Activated T-cell treated with anti-CD3 and anti-CD28 coated beads for 1 hour (primary cell): ENCODE measurements at places on chromosomes 1 and 21.

DNA sequence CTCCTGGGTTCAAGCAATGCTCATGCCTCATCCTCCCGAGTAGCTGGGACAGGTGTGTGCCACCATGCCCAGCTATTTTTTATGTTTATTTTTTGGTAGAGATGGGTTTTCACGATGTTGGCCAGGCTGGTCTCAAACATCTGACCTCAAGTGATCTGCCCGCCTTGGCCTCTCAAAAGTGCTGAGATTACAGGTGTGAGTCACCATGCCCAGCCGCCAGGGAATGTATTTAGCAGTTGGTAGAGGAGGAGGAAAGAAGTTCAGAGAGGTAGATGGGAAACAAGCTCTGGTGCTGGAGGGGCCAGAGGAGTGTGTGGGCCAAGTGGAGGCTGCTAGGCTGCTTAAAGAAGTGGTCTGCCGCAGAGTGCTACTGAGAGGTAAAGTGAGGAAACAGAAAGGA, 6.0 kb downstream of the DOP1B start:
- DNase-seq: no peak

DNA sequence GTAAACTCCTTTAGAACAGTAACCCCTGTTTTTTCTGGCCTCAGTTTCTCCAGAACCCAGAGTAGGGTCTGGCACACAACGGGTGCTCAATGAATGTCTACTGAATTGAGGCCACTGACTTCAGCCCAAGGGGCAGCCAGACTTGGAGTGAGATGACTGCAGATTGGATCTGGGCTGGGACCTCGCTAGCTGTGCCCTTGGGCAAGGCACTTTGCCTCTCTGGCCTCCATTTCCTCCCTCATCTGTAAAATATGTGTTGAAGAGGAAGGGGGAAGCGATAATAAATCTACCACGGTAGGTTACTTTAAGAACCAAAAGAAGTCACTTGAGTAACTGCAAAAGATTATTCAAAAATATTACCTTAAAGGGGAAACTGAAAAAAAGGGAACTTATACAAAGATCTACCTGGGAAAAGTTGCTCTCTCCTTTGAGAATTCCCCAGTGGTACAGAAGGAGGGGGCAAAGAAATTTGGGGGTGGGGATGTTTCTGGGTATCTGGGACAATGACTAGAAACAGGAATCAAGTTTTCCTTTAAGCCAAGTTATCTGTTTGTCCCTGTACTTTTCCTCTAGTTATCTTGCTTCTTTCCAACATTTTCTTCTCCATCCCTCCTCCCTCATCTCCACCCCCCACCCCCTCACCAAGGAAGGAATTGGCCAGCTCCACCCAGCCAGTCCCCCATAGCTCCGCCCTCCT, 394 bp upstream of the GRHL3 start:
- no peak for DNase-seq

DNA sequence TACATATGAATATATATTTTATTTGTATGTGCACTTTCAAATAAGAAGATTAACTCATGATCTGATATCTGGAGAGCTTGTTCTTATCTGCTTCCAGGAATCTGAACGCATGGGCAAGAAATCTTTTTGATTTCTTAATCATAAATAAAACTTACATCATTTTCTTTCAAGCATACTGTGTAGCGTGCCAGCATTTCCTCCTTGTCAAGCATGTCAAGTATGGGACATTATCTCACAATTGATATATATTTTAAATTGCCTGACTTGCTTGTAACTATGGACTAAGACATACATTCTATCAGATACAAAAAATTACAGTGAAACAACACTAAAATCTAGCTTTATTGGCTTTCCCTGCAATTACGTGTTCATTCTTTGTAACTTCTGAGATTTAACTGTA, 1128.2 kb downstream of the PLA2G4A start:
- DNase-seq: no peak

- DNase-seq: no peak
These were observed 4.1 kb downstream of the LEPR start for GRCh38 chr1:65424573-65424889.

- no peak for DNase-seq
These were observed 68.4 kb upstream of the EDEM3 start for GRCh38 chr1:184823080-184823479.

GRCh38 chr1:166164995-166165660, 1.7 kb downstream of the FAM78B start:
- DNase-seq: no peak

- no peak for DNase-seq
These were observed 25.5 kb downstream of the MAN1A2 start for GRCh38 chr1:117392771-117393170.

- DNase-seq: no peak
These were observed 4.6 kb downstream of the PLPP3 start for GRCh38 chr1:56574794-56575193.

DNA sequence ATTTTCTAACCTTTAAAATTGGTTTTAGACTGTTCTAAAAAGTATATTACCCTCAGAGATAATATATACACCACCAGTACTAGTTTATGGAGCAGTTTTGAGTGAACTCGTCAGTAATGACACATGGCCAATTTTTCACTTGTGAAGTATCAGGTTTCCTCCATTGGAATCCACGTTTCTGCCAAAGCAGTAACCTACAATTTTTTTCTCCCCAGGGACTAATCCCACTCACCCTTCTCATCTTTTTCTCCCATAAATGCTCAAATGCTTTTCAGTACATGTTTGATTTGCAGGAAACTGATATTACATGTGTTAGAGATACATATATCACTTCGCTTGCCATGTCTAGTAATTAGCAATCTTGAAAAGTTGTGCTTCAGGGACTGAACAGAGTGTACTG, 94.1 kb downstream of the COL24A1 start:
- DNase-seq: no peak

DNA sequence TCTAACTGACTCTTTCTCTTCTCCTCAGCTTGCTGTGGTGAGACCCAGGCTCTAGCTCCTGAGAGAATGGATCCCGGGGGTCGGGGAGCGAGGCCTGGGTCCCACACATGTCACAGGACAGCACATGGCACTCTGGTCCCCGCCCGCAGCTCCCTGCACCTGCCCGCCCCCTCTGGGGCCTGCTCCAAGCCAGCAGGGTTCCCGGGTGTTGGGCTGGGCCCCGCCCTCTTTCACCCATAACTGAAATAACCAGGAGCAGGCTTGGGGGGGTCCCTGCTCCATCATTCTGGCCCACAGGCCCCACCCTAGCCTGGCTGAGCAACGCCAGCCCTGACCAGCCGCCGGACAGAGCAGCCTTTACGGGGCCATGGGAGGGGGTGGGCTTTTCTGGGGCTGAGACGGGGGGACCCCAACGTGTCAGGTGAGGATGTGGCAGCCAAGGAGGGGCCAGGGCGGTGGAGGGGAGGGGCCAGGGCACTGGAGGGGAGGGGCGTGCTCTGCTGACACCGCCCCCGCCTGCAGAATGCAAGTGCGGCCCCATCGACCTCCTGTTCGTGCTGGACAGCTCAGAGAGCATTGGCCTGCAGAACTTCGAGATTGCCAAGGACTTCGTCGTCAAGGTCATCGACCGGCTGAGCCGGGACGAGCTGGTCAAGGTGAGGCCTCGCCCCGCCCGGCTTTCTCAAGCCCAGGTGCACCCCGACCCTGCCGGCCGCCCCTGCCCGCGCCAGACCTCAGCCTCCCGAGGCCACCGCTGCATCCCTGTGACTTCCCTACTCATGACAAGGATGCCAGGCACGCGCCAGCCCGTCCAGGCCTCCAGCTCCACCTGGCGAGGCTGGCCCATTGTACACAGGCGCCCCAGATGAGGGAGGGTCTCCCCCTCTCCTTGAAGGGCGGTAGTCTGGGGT, 19.4 kb downstream of the COL6A1 start:
- no peak for DNase-seq

DNA sequence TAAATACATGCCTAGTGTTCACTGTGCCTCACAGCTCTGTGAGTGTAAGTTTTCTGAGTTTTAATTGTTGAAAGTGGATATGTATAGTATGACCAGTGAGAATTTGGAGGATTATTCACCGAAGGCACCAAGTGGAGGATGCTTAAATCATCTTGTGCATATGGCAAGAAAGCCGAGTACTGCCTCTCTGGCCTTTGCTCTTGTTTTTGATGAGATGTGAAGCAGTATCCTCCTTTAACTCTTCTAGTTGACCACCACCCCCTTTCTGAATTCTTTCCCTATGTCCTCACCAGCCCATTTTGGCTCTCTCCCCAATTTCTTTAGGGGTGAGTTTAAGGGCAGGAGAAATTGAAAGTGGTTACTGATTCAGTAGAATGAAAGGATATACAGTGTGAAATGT, 130.4 kb downstream of the SYT2 start:
- DNase-seq: no peak

- no peak for DNase-seq
These were observed 49.8 kb upstream of the SCAF4 start for GRCh38 chr21:31781737-31782136.

DNA sequence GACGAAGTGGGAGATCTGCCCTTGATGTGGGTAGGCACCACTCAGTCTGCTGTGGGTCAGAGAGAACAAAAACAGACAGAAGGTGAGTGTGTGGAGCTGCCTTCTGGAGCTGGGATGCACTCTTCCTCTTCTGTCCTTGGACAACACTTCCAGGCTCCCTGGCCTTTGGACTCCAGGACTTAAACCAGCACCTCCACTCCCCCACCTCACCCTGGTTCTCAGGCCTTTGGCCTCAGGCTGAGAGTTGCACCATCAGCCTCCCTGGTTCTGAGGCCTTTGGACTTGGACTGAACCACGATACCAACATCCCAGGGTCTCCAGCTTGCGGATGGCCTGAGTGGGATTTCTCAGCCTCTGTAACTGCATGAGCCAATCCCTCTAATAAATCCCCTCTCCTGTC, 68.1 kb upstream of the STUM start:
- DNase-seq: no peak

DNA sequence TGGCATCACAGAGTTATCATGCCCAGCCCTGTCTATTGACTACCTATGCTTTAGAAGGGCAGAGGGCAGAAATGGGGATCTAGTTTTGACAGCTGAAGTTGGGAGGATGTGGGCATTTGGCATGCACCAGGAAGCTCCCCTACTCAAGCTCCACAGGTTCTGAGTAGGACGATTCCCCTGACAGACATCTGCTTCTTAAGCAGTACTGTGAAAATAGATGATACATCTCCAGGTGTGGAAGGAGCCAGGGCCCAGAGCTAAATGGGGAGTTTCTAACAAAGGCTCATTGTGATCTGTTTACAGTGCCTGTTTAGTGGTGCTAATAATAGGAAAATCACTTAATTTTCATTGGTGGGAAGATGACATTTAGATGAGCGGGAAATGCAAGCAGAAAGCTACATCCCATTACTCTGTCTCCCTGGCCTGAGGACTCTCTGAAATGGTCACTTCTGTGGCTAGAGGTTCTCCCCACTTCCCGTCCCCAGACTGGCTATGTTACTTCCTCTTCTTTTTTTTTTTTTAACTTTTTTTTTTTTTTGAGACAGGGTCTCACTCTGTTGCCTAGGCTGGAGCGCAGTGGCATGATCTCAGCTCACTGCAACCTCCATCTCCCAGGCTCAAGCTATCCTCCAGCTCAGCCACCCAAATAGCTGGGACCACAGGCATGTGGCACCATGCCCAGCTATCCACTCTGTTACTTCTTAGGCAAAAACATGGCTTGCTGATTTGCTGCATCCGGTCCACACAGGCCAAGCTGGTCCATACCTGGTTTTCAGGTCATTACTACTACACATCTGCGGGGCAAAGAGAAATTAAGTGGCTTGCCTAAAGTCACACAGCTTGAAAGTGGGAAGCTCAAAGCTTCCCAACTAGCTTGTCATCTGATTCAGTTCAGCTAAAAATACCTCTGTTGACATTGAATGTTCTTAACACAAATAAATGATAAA, 23.2 kb upstream of the CNIH3 start:
- no peak for DNase-seq

DNA sequence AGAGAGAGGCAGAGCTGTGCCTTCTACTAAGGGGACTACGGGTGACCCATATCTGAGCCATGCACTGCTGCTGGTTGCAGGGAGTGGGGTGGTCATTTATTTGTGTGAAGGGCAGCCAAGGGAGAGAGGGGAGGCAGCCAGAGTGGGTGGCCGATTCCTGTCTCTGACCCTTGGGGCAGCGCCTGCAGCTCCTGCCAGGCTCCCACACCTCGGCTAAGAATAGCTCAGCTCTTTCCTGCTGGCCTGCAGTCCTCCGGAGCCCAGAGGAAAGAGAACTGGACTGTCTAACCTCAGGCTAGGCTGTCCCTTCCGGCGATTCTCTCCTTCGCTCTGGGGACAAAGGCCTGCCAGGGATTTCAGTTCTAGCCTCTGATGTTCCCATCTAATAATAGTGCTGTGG, 11.6 kb upstream of the CD34 start:
- DNase-seq: no peak

DNA sequence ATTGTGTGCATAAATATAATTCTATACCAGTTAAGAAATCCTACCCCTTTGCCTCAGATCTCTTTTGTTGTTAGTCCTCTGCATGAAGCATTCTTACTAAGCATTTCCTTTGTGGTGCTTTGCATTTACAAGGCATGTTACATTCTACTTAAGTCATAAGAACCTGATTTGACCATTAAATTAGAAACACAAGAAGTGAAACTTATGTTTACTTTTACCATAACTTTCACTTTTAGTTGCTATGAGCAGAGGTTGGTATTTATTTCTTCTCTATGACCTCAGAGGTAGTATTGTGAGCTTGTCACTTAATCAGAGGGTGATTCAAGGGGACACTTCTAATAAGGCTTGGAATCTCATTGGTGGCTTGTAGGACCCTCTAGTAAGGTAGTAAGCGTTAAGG, 9.0 kb downstream of the FAM20B start:
- DNase-seq: no peak

- DNase-seq: no peak
These were observed 112.2 kb upstream of the COL6A1 start for GRCh38 chr21:45869121-45870007.

GRCh38 chr21:27477296-27477695, 510.4 kb upstream of the ADAMTS5 start:
- DNase-seq: no peak

GRCh38 chr1:200330741-200331428, 79.0 kb downstream of the ZNF281 start:
- DNase-seq: no peak

DNA sequence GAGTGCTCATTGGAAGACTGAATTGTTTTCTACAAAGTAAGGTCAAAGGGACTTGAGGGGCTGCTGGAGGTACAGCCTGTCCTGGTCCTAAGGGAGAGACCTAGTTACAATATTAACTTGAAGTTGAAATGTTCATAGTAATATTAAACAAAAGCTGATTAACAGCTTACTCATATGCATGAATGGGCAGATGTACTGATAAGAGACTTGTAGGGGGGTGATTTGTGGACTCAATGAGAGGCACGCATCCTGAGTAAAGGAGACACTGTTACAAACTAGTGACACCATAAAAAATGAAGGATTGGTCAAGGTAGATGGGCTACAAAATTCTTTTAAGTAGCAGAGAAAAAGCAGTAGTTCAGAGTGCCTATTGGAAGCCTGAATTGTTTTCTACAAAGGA, 2.7 kb downstream of the HSD11B1 start:
- DNase-seq: no peak

GRCh38 chr1:220879509-220880361, 492 bp downstream of the HLX start:
- no peak for DNase-seq

DNA sequence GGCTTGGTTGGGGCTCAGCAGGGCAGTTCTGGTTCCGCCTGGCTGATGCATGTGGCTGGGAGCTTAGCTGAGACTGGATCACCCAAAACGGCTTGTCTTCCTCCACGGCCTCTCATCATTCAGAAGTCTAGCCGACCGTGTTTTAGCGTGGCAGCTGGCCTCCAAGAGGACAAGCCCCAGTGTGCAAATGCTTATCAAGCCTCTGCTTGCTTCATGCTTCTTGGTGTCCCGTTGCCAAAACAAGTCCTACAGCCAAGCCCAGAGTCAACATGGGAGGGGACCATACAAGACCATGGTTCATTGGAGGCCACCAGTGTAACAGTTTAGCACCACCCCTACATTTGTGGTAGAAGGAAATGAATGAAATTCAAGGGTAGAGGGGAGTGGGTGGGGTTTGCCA, 10.5 kb upstream of the KDF1 start:
- no peak for DNase-seq
